Stimulated activated CD4-positive, alpha-beta T cell treated with anti-CD3 and anti-CD28 coated beads, Interleukin-2, amount 100 ng/mL, for 24 hours (primary cell): ENCODE measurements at places on chromosomes 7 and 10.

- DNase-seq: no peak
Measured at GRCh38 chr10:89710753-89711152, 9.4 kb downstream of the KIF20B start.

- DNase-seq: no peak
Measured at GRCh38 chr10:51266496-51266895, 192.2 kb downstream of the PRKG1 start.

- no peak for DNase-seq
Measured at GRCh38 chr7:21500117-21500832, 42.6 kb upstream of the DNAH11 start.

- DNase-seq: no peak
Measured at GRCh38 chr10:114402871-114403540, 1.3 kb downstream of the AFAP1L2 start.

DNA sequence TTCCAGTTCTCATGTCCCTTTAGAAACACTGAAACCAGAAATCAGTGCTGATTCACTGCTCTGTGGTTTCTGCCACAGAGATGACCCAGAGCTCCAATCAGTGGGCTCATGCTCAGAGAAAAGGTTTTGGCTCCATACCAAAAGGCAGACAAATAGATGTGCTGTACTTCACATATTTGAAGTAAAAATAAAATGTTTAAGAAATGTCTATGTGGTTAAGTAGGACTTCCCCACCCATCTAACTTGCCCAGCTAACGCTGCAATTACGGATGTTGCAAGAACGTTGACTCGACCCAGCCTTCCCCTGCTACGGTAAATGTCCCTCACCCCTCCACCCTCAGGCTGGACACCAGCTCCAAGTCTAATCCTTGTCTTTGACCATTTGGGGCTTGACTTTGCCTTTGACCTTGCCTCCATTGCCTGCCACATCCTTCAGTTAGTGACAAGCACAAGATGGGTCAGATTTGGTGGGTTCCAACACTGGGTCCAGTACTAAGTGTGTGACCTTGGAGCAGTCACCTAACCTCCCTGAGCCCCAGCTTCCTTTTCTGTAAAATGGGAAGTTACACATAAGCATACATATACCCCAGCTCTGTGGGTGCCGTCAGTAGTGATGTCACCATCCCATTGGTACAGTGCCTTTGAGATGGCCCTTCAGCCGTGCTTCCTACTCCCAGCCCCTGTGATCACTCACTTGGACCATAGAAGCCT lies 95.8 kb downstream of the CHST15 start:
- DNase-seq: no peak

GRCh38 chr10:93437946-93438612 lies 44.1 kb downstream of the MYOF start:
- no peak for DNase-seq

- DNase-seq: no peak
Measured at GRCh38 chr10:122116331-122116730, 127.4 kb downstream of the TACC2 start.

- DNase-seq: peak; percentile 15
Measured at GRCh38 chr10:35378541-35379210, 42.4 kb downstream of the CCNY start.

GRCh38 chr10:114623661-114624294 lies 34.3 kb downstream of the ABLIM1 start:
- DNase-seq: no peak

- no peak for DNase-seq
Measured at GRCh38 chr10:55091691-55092328, 290.8 kb upstream of the PCDH15 start.

DNA sequence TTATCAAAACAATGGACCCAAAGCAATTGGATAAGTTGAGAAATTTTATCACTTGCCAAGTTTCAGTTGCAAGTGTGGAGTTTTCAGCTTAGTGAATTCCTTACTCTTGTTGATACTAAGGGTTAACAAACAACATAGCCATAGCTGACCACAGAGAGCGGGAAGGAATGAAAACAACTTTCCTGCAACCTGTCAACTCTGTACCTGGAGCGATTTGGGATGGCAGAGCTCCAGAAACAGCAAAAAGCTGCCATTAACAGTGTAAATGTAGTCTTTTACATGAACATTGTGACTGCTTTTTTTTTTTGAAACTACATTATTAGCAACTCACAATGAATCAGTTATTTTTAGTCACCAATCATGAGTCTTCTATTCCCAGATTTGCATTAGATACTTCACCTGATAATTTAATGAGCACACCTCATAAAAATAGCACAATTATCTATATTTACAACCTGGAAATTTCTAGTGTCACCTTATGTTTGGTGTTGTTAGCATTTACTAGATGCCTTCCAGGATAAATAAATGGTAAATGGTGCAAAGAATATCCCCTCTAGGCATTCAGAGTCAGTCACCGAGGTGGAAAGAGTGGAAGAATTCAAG lies 47.6 kb upstream of the RAPGEF5 start:
- no peak for DNase-seq

DNA sequence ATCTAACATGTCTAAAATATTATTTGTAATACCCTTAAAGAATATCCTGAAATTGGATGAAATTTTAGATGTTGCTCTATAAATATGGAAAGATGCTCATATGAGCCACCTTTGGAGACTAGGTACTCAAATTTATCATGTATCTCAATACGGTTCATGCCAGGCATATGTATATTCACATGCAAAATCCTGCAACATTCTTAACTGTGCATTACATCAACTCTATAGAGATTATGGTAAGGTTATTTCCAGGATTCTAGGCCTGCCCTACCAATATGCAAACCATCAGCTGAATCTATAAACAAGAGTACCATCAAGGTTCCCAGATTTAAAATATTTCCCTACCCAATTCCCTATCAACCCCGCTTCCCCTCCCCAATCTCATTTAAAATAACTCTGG lies 27.5 kb downstream of the OSBPL3 start:
- DNase-seq: no peak

GRCh38 chr10:13758756-13759155 lies 172.0 kb downstream of the PRPF18 start:
- no peak for DNase-seq

GRCh38 chr10:102421757-102422512 lies 1.3 kb downstream of the FBXL15 start:
- DNase-seq: no peak

- no peak for DNase-seq
Measured at GRCh38 chr10:13712837-13713581, 126.2 kb downstream of the PRPF18 start.

GRCh38 chr10:125086691-125087090 lies 73.7 kb downstream of the CTBP2 start:
- no peak for DNase-seq

GRCh38 chr10:79196470-79197461 lies 128.0 kb downstream of the ZMIZ1 start:
- DNase-seq: peak; percentile 85

- DNase-seq: no peak
Measured at GRCh38 chr7:104034679-104035078, 45.2 kb upstream of the RELN start.

GRCh38 chr10:128500642-128501041 lies 374.4 kb upstream of the MKI67 start:
- no peak for DNase-seq

DNA sequence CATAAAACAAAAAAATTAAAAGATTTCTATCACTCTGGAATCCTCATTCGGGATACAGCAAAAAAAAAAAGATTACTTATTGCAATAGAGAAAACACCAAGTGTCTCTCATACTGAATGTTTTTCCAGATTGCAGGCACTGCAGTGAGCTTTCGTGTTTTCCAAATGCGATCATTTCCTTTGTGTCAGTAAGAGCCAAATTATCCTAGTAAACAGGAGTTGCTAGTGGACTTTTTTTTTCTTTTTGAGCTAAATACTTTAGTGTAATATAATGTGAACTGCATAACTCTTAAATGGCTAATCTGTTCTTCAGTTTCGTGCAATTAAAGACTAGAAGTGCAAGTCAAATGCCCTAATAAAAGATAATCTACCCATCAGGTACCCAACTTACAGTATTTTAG lies 44.4 kb upstream of the TOMM7 start:
- no peak for DNase-seq

DNA sequence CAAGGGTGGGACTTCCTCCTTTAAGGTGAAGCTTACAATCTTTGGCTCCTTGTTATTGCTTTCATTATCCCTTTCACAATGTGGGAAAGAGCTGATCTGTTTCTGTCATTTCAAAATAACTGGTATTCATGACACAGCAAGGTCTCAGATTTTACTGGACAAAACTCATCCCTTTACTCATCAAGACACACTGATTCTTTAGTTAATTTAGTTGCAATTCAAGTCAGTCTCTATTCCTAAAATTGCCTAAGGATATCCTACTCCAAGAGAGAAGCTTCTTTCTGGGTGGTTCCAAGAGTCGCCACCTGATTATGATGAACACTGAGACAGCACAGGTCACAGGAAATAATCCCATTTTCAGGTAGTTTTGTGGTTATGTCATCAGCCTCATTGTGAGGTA lies 5.8 kb upstream of the PNLIPRP3 start:
- DNase-seq: no peak

GRCh38 chr7:12494687-12495024 lies 75.9 kb upstream of the SCIN start:
- no peak for DNase-seq

DNA sequence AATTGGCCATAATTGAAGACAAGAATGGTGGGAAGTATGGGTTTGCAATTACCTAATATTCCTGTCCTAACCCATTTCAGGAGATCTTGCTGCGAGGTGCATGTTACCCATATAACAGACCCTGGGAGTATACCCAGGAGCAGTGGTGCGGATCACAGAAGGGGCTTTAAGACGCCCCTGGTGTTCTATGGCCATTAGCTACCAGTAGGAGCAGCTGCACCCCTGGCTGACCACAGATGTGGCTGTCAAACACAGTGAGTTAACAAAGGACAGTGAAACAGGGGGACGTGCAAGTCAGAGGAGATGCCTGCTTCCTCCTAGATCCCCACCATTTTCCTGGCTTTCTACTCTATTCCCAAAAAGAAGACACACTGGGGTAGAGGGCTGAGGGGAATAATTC lies 25.2 kb downstream of the AOC1 start:
- DNase-seq: no peak

GRCh38 chr10:44759122-44759521 lies 152.0 kb upstream of the TMEM72 start:
- DNase-seq: no peak

DNA sequence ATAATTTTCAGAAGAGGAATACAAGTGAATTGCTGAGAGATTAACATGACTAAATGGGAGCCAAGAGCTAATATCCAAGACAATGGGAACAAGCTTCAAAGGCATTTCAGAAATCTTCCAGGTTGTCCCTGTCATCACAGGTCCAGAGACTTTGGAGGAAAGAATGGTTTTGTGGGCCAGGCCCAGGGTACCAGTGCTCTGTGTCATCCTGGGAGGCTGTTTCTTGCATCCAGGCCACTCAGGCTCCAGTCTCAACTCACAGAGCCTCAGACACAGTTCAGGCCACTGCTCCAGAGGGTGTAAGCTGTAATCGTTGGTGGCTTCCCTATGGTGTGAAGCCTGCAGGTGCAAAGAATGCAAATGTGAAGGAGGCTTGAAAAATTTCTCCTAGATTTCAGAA lies 170.4 kb upstream of the NRG3 start:
- DNase-seq: no peak

DNA sequence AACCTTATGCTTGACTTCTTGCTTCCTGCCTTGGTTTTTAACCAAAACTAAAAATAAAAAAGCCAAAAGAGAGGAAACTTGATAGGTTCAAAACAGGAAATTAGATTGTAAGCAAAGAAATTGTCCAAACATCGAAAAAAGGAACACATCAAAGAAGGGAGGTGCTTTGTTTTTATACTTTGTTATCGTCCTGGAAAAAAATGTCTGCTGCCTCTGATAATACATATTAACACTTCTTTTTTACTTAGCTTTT lies 286.6 kb upstream of the C7orf33 start:
- no peak for DNase-seq

DNA sequence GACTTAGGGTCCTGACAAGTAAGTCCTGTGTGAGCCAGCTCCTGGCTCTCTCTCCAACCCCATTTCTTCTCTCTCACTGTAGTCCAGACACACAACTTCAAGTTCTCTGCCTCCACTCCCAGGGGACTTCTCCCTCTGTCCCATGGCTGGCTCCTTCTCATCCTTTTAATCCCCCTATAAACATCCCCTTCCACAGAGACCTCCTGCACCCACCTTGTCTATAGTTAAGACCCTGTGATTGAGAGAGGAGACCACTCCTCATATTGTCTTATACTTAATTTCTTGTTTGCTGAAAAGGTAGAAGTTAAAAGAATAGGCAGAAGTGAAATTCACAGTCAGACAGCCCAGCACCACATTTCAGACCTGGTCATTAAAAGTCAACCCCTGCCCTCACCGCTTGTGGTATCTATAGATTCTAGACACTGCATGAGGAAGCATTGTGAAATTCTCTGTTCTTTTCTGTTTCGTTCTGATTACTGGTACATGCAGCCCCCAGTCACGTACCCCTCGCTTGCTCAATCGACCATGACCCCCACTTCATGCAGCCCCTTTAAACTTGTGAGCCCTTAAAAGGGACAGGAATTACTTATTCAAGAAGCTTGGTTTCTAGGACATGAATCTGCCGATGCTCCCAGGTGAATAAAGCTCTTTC lies 125.6 kb upstream of the FRMD4A start:
- no peak for DNase-seq

- no peak for DNase-seq
Measured at GRCh38 chr10:113427236-113427735, 125.6 kb upstream of the HABP2 start.

DNA sequence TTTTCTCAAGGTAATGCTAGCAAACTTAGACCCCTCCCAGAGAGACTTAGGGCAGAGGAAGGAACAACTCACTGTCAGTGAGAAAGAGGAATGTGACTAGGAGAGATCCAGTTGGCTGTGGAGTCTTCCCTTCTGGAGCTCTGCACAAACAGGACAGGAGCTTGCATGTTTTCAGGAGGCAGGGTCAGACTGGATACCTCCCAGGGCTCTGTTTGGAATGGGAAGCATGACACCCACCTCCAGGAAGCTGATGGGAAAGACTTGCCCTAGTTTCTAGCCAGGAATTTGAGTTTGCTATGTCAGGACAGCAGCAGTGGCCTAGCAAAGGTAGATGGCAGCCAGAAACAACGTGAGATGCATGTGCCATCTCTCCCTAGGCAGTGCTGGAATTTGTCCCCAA lies 40.6 kb downstream of the GHRHR start:
- DNase-seq: no peak

DNA sequence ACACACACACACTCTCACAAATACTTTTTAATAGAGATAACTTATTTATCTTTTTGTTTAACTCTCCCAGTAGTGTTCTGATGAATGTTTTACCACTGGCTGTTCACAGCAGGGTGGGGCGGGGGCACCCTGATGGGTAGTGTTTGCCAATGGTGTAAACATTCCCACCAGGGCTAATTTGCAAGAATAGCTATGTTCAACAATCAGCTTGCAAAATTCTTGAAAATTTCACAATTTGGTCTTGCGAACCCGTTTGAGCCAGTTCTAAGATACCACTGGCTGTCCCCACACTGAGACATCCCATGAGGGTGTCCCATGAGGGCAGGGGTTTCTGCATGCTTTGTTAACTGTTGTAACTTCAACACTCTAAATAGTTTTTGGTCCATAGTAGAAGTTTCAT lies 348.5 kb downstream of the CXCL12 start:
- DNase-seq: no peak

GRCh38 chr7:74115326-74115725 lies 31.7 kb downstream of the LIMK1 start:
- DNase-seq: no peak
